ENCODE measurements at places on chromosomes 1 and 21. TPM values are rescaled to one million over a fixed set of nuclear protein-coding genes. Genes with fewer than 3 reads are reported as not detected.

Gene CLEC20A
- not detected for polyA plus RNA-seq

DNA sequence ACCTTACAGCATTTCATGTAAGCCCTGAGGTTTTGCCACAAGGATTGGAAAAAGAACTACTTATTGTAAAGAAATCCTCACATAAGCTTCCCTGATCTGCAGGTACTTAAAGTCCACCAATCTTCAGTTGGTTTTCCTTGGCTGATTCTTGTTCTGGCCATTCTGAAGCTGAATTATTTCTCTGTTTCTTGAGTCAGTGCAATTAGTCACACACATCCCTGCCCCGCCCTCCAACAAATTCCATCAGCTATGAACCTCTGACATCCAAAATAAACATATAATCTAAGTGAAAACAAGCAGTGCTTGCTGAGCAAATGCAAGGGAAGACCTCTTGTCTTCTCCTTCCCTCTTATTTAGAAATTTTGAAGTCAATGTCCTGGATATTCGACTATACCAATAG, 8.2 kb upstream of the FNDC7 start:
- H3K27ac ChIP-seq, result no peak overlapping the region
- H3K4me1 ChIP-seq, result no peaks in the 10 kb centered on the region
- no peak overlapping the region for H3K4me3 ChIP-seq
- H3K27me3 ChIP-seq, result no peaks in the 10 kb centered on the region
- H3K36me3 ChIP-seq, result peaks cover 6% of the 10 kb centered on the region

- no peaks in the 10 kb centered on the region for H3K27me3 ChIP-seq
- no peaks in the 10 kb centered on the region for H3K36me3 ChIP-seq
- H3K27ac ChIP-seq, result no peak overlapping the region
- no peak overlapping the region for H3K4me3 ChIP-seq
- peak; percentile 1 for DNase-seq
These were observed 349.1 kb downstream of the SEC16B start for GRCh38 chr1:177620636-177621190.

Gene CD1C
- 0.45 TPM for polyA plus RNA-seq

DNA sequence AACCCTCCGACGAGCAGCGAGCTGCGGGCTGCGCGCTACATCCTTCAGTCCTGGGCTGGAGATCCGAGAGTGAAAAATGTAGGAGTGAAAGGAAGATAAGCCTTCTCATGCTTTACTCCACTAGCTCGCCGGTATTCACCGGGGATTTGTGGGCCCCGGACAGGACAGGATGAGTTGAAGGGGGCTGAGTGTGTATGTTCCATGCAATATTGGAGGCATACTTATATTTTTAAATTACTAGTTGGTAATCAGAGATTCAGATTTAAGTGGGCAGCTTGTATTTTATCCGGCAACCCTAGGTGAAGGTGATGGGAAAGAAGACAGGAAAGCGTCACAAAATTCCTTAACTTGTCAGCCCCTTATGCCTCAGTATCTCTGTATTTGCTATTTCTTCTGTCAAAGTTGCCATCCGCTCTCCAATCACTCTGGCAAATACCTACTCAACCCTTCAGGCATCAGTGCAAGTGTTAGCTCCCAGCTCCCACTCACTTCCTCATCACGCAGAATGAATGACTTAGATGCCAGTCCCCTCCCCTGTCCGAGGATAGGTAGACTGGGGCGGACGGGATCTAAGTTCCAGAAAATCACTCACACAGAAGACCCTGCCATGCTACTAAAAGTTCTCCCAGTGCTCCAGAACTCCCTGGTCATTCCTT, 503 bp upstream of the PIGM start:
- no peaks in the 10 kb centered on the region for H3K27me3 ChIP-seq
- peak overlapping the region; percentile 97 for H3K4me3 ChIP-seq
- peak; percentile 47 for DNase-seq
- peaks cover 12% of the 10 kb centered on the region for H3K4me1 ChIP-seq

- H3K27me3 ChIP-seq, result no peaks in the 10 kb centered on the region
- peak overlapping the region; percentile 11 for H3K27ac ChIP-seq
- H3K4me3 ChIP-seq, result no peak overlapping the region
- H3K36me3 ChIP-seq, result no peaks in the 10 kb centered on the region
- H3K4me1 ChIP-seq, result no peaks in the 10 kb centered on the region
These were observed 8.7 kb upstream of the CD34 start for GRCh38 chr1:207919523-207920170.

Gene PDC
- polyA plus RNA-seq, result not detected

Gene RNASEL
- 6.0 TPM for polyA plus RNA-seq

DNA sequence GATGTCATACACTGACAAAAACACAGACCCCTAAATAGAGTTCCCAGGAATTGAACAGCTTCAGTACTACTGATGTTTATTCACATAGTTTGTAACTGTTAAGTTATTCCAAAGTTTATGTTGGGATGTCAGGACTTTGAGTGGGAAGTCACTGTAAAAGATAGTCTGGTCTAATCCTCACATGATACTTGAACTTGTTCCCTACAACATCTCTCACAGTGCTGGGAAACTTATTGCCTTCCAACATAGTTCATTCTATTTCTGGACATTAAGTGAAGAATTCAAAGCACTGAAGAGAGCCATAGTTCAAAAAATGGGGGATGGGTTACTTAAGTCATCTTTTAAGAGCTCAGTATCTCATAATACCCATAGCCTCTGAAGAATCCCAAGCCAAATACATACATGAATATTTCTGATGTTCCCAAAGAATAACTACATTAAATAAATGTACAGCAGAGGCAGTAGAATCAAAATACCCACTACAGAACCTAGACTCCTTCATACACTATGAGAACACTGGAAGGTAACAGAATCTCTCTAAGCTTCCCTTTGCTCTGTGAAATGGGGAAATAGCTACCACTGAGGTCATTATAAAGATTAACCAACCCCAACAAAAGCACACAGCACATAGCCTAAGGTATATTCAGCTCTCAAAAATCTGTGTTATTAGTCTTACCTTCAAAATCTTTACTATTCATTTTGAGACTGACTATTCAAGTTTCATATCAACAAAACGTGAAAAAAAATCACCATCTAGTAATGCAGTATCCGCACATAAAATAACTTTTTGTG, 81.4 kb downstream of the ESRRG start:
- no peaks in the 10 kb centered on the region for H3K36me3 ChIP-seq
- no peaks in the 10 kb centered on the region for H3K27me3 ChIP-seq
- no peak overlapping the region for H3K4me3 ChIP-seq
- DNase-seq, result no peak
- no peak overlapping the region for H3K27ac ChIP-seq

Measured in kidney (tissue), 22 donors.